KBM-7 (cell line): ENCODE measurements at places on chromosomes 4 and X.

DNA sequence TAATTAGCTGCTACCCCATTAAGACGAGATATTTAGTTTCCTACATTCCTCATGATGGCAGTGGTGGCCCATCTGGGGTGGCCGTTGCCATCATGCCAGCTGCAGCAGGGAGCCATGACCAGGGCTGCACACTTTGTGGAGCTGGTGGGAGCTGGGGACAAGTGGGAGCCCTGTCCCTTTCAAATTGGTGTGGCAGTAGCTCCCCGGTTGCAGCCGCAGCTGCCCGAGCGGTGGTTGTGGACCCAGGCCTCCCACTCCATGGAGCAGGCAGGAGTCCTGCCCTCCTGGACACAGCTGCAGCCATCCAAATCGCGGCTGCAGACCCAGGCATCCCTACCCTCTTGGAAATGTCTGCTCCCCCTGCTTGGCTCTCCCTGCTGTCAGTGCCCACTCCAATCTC, 9.3 kb upstream of the SYTL5 start:
- DNase-seq, result no peak

DNA sequence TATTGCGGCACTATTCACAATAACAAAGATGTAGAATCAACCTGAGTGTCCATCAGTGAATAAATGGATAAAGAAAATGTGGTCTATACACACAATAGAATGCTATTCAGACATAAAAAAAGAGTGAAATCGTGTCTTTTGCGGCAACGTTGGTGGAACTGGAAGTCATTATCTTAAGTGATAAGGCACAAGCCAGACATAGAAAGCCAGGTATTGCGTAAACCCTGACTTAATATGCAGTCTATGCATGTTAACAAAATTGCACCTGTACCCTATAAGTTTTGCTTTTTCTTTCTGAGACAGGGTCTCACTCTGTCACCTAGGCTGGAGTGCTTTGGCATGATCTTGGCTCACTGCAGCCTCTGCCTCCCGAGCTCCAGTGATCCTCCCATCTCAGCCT, 28.6 kb downstream of the KIAA0232 start:
- DNase-seq, result no peak

DNA sequence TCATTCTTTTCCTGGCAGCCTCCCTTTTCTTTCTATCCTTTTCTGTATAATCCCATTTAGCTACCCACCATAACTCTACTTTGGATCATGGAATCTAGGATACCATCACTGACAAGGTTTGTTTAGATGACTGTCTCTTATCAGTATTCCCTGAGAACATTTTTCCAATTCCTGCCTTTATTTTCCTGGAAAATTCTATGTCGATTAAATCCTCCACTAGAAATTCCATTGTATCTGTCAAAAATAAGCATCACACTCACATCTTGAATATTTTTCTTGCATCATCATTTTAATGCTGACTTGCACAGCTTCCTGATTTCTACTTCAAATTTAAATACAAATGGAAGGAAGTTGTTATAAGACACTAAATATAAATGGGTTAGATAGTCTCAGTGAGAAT, 20.2 kb downstream of the TRIM2 start:
- DNase-seq, result no peak

DNA sequence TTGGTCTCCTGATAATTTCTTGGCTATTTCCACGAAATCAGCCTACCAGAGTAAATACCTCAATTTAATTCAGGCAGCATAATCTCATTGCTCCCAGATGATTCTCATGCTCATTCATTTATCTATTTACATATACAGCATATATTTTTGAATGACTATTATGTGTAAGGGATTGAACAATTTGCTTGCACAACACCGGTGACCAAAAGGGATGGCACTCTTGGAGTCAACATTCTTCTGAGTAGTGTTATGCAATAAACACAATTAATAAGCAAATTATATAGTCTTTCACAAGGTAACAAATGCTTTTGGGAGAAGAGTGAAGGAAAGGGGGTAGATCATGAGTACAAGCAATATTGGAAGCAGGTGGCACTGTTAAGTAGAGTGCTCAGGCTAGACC, 1015.3 kb downstream of the ARAP2 start:
- no peak for DNase-seq

DNA sequence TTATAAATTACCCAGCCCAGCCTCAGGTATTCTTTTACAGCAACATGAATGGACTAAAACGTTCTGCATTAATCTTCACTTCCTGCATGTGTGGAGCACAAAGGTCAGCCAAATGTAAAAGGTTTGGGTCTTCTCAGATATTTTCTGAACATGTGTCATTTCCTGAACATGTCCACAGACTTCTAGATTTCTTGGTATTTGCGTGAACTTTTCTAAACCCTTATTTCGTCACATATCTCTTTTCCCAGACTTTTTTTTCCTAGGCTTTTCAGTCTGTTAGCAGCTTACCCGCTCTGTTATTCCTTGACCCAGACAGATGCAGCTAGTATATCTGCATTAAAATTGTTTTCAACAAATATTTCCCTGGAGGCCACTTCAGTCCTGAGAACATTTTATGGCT, 57.3 kb upstream of the USP51 start:
- peak; percentile 45 for DNase-seq

DNA sequence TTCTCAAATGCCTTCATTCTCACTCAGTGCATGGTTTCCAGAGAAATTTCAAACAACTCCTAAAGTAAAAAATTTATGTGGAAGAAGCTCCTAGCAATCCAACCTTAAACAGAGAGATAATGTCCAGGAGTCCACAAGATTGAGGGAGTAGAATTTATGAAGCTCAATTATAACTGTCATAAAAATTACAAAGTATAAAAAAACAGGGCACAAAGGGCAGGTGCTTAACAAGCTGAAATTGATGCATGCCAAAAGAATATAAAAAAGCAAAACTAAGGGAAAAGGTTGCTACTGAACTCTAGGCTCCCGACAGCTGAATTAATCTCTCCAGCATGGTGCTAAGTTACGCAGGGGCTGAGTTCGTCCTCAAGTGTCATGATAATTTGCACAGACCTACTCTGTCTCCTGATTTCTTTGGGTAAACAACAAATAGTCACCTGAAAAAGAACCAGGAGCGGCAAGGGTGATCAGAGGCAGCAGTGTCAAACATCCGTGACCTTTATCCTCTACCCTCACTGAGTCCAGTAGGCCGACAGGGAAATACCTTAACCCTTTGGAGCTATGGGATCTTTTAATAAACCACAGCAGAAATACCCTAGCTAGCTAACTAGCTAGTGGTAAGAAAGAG, 47.2 kb upstream of the RELL1 start:
- DNase-seq, result no peak

- DNase-seq, result no peak
Measured at GRCh38 chrX:69088171-69088938, 76.9 kb downstream of the PJA1 start.

- no peak for DNase-seq
Measured at GRCh38 chr4:128876200-128876599, 66.7 kb downstream of the JADE1 start.

DNA sequence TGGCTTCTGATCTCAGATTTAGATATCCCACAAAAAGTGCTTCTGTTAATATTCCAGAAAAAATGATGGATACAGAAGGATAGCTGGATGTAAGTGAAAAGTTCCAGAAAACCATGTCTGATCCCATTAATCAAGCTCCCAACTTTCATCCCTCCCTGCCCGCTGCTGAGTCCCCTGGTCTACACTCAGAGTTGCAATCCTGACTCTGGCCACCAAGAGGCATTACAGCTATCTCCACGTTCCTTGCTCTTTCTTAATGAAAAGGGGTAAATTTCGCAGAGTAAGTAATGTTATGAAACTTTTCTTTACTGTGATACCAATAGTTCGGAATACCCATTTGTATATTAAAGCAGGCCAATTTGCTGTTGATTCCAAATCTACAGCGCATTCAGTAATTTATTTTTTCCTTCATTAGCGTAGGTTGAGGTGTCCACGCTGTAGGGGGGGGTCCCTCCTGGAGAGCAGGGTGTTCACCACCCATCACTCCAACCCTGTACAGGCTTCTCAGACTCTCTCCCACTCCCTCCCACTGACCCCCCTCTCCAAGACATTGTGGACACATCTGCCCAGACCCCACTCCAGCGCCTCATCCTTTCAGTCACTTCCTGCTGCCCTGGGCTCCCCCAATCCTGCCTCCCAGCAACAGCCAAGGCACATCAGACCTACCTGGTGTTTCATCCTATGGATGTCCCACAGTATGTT, 55.1 kb downstream of the RAB40A start:
- DNase-seq, result peak; percentile 63

DNA sequence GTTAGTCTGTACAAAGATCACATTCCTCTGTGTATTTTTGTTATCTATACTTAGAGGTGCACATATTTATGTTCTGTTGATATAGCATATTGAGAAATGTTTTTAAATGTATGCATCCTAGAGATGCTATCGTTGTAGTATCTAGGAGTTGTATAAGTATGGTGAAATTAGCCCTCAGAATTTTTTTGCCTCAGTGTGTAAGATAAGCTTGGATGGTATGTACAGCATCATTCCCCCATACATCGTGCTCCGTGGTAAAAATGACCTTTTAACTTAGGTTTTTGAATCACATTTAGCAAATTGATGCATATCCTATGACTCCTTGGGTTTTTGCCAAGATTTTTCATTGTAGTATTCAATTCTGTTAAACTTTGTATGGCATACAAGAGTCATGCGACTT, 113.5 kb downstream of the RPA4 start:
- DNase-seq, result no peak

GRCh38 chr4:75634281-75634680, 4.0 kb upstream of the CDKL2 start:
- no peak for DNase-seq

DNA sequence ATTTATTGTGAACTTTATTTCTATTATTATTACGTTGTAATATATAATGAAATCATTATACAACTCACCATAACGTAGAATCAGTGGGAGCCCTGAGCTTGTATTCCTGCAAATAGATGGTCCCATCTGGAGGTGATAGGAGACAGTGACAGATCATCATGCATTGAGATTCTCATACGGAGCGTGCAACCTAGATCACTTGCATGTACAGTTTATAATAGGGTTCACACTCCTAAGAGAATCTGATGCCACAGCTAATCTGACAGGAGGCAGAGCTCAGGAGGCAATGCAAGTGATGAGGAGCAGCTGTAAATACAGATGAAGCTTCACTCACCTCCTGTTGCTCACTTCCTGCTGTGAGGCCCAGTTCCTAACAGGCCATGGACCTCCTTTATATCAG, 2170.2 kb downstream of the PCDH7 start:
- no peak for DNase-seq

DNA sequence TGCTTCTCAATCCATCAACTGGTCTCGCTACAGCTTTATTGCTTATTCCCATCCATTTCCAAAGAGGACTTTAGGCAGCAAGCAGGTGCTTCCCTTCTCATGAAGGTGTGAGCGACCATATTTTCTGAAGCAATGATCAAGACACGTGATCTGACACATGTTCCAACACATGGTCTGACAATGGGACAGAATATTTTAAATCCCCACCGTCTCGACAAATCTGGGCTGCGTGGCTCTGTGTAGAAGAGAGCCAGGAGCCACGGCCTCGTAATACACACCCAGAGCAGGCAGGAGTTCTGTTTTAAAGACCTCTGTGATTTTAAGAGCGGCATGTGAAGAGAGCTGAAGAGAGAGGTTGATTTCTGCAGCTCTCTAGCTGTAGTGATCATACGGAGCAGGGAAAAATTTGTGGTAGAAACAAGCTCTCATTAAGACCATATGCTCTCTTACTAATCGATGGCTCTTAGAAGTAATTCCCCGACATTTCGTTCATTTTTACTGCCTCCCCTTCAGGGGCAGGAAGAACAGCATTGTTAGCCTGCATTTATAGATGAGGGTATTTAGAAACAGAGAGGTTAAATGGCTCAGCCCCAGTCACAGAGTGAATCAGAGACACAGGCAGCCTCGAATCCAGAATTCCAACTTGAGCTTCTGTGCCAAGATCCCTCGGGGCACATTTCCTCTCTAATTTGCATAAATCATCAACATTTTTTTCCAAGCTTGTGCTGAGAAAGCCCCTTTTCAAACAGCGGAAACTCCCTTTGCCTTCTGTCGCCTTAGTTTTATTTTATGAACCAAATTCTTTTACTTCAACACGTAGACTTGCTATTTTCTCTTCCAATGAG, 91.0 kb upstream of the BCOR start:
- no peak for DNase-seq

- no peak for DNase-seq
Measured at GRCh38 chr4:56787380-56787779, 34.1 kb downstream of the SPINK2 start.

DNA sequence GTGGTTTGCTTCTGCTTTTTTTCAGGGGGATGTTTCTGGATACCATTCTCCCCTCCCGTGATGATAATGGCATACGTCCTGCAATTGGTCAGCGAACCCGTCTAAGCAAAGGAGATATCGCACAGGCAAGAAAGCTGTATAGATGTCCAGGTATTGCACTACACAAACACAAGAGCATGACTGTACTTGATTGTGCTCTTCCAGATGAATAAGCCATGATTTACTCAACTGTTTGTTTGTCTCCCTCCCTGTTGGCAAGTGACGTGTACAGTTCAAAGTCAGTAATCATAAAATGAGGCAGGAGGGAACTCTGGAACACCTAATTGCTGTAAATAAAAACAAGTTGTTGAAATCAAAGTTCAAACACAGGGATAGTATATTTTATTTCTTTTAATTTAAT, 141.4 kb downstream of the TLL1 start:
- no peak for DNase-seq

GRCh38 chr4:55571806-55572205, 20.2 kb downstream of the PDCL2 start:
- no peak for DNase-seq

- DNase-seq, result no peak
Measured at GRCh38 chr4:80911458-80911857, 119.0 kb upstream of the BMP3 start.

- peak; percentile 65 for DNase-seq
Measured at GRCh38 chr4:119286377-119287002, 35.4 kb downstream of the FABP2 start.

DNA sequence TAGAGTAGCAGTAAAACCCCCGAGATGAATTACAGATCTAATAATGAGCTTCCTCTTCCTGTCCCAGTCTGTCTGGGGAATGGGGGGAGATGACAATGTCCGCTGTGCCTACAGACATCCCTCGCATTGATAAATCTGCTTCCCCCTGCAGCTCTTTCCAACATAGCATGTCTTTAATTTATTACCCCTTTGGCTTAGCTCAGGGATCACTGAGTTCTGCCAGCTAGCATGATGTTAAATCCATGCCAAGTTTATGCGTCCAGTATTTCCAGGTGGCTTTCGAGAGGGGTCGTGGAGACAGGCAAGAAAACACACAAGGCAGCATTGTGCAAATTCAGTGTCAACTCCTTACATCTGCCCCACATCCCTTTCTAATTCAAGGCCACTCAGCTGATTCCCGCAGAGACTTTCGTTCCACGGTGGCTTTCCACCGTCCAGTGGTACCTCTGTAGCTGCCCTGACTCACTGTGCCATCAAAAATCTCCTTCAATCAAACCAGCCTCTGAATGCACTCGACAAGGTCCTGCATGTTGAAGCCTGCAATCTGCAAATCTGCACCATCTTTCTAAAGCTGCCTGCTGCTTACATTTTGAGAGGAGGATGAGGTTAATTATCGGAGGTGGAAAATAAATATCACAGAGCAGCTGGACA, 75.1 kb downstream of the MXRA5 start:
- peak; percentile 10 for DNase-seq
